Stimulated activated naive CD4-positive, alpha-beta T cell treated with Interleukin-2 at 50 U/mL for 16 hours (primary cell): ENCODE measurements at places on chromosomes 16 and 17.

DNA sequence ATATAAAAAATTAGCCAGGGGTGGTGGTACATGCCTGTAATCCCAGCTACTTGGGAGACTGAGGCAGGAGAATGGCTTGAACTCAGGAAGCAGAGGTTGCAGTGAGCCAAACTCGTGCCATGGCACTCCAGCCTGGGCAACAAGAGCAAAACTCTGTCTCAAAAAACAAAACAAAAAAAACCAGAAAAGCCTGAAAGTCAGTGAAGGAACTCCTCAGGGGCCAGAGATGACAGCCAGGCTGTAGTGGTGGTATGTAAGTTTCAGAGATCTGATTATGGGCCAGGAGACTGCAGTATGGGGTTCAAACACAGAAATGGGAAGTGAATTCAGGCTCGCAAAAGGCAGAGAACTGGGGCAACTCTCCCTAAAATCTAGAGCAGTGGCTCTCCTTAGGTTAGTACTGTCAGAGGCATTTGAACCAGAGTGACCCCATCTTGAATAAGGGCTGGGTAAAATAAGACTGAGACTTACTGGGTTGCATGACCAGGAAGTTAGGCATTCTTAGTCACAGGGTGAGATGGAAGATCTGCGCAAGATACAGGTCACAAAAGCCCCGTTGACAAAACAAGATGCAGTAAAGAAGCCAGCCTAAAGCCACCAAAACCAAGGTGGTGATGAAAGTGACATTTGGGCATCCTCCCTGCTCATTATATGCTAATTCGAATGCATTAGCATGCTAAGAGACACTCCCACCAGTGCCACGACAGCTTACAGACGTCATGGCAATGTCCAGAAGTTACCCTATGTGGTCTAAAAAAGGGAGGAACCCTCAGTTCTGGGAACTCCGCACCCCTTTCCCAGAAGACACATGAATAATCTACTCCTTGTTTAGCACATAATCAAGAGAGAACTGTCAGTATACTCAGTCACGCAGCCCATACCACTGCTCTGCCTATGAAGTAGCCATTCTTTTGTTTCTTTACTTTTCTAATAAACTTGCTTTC lies 120.2 kb upstream of the XYLT1 start:
- DNase-seq: peak; percentile 65

DNA sequence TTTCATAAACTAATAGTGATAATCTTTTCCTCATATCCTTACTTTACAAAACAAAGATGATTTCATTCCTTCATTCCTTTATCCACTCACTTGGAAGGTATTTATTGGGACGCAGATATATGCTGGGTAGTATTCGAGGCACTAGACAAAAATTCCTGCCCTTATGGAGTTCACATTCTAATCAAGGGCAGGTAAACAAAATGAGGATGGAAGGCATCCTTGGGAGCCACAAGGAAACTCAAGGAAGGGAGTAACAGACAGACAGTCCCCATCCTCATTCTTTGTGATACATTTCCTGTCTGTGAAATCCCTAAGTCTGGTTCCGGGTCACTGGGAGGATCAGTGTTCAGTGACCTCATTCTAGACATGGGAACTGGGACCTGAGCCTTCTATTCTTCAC lies 45.2 kb downstream of the SLC6A2 start:
- DNase-seq: no peak

DNA sequence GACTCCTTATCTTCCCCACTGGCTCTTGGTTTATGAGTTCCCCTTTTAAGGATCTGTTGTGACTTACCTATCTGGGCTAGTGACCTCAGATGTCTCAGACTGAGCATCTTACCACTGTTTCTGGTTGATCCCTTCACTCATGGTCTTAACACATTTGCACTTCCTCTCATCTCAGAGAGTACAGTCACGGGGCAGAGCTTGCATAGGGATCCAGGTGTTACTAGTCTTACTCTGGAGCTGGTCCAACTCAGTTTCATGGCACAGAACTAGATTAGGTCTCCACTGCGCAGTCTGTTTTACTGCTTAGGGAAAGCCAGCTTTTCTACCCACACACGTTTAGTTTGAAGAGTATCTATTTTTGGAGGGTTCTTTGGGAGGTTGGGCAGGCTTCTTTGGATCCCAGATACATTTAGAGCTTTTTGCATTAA lies 10.2 kb downstream of the GABARAPL2 start:
- DNase-seq: no peak

DNA sequence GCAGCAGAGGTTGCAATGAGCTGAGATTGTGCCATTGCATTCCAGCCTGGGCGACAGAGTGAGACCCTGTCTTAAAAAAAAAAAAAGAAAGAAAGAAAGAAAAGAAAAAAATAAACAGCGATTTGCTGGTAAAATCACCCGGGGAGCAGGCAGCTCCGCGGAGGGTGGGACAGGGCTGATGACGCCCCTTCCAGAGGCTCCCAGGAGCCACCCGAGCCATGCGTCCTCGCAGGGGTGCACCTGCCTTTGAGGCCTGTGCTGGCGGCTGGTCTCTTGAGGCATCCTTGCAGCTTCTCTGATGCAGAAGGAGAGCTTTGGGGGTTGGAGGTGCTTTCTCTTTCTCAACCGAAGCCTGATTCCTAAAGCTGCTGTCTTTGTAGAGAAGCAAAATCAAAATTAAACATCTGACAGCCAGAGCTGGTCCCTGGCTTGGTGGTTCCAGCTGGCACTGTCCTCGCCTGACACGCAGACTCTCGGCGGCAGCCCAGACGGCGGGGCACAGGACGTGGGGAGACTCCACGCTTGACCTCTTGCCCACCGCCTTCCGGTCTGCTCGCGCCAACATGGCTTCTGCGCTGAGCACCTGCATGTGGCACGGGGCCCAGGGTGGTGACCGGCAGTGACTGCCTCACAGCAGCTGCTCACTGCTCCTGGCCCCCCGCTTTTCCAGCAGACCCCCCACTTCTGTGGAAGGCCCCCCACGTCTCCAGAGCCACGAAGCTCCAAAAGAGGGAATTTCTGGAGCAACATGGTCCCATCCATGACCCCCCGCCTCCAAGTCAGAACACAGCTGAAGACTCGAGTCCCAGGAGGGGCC lies 6.6 kb downstream of the UTS2R start:
- no peak for DNase-seq

DNA sequence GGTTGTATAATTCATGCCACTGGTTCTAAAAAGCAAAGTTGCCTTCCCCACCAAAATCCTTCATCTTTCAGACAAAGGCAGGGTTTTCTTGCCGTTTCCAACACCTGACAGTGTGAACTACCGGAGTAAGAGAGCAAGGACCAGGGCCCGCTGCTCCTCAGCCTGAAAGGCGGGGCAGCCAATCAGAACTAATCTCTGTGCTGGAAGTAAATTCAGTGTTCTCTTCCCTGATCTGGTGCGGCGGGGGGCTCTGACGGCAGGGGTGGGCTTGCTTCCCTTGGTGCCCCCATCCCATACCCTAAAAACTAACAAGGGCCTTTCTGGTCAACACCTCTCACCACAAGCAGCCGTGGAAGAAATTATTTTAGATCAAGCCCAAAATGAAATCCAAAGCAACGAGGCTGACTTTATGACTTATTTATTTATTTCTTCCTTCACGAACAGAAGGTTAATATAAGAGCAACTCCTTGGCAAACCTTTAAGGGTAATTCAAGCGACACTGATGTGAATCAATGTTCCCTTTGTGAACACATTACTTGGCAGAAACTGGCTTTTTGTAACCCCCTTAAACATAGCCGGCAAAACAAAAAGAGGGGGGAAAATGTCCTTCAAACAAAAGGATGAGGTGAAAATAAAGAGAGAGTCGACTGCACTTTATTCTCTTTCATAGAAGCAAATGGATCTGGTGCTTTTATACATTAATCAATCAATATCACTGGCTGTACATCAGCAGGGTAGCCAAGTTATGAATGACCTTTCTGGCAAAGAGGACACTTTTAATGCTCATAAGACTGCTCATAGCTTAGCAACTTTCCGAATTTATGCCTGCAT lies 189.9 kb downstream of the ZFHX3 start:
- DNase-seq: no peak

- DNase-seq: no peak
Observed at GRCh38 chr16:81703177-81704155, 75.6 kb upstream of the PLCG2 start.

GRCh38 chr16:10922328-10923145 lies 19.7 kb downstream of the DEXI start:
- DNase-seq: no peak

DNA sequence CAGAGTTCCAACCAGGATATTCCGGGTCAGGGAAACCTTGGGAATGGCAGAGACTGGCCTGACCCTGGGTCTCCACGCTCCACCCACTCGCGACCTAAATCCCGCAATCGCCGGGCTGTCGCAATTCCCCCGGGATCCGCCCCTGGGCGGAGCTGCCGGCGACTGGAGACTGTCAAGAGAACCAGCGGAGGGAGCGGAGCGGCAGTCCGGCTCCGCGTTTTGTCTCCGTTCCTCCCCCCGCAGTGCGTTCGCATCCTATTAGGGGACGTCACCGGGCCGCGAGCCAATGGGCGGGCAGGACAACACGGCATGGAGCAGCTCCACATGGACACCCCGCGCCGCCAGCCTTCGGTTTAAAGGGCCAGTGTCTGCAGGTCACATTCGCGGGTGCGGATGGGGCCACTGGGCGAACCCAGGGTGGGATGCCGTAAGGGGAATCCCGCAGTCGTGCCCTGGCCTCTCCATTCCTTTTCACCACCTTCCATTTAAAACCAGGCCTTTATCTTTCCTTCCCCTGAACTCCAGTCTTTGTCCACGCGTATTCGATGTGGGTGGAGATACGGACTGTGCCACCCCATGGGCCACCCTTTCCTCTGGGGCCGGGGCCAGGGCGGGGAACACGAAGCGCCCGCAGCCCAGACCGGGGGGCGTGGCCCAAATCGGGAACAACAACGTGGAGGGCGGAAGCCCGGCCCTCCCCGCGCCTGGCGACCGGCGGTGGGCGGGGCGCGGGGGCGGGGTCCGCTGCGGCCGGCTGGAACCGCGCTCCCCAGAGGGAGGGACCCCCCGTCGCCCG lies 764 bp upstream of the MNT start:
- peak; percentile 99 for DNase-seq

DNA sequence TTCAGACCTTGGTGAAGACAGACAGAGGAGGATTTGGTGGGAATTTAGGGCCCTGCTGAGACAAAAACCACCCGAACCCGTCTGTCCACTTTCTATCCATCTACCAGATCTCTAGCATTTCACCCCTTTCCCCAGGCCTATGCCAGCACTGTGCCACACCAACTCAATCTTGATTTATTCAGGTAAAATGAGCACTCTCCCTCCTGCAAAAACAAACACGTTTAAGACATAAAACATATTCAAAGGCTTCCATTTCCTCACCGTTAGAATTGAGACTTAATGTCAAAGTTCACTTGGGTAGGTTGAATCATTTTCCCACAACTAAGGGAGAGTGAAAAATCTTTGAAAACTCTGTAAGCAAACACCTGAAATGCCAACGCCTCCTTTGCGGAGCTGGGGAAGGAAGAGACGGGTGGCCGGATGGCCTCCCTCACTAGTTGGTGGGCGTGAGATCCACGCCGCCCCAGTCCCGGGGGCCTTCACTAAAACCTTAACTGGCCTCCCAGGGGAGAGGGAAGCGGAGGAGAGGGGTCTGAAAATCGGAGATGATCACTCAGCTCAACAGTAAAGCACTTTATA lies 862 bp downstream of the DCAKD start:
- DNase-seq: peak; percentile 4

GRCh38 chr17:5286846-5287245 lies 4.8 kb downstream of the RABEP1 start:
- no peak for DNase-seq

GRCh38 chr16:79169239-79169638 lies 431.3 kb downstream of the MAF start:
- no peak for DNase-seq

GRCh38 chr16:52471650-52472370 lies 75.1 kb downstream of the TOX3 start:
- DNase-seq: no peak

DNA sequence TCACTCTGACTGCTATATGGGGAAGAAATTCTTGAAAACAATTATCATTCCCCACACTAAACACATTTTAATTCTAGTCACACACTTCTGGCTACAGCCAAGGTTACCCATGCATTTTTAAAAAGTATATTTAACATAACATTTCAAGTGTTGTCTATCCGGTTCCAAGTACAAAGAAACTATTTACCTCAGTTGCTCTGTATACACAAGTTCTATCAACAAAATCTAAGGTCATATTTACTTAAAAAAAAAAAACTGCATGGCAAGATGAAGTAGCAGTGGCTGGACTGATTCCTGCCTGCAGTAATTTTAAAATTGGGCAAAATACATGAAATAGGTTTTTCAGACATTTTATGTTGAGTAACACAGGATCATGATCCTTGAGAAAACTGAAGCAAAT lies 155.9 kb upstream of the TOM1L1 start:
- no peak for DNase-seq

- no peak for DNase-seq
Observed at GRCh38 chr16:3655396-3656159, 1.1 kb downstream of the DNASE1 start.

- no peak for DNase-seq
Observed at GRCh38 chr16:19127674-19128131, 13.9 kb downstream of the ITPRIPL2 start.

DNA sequence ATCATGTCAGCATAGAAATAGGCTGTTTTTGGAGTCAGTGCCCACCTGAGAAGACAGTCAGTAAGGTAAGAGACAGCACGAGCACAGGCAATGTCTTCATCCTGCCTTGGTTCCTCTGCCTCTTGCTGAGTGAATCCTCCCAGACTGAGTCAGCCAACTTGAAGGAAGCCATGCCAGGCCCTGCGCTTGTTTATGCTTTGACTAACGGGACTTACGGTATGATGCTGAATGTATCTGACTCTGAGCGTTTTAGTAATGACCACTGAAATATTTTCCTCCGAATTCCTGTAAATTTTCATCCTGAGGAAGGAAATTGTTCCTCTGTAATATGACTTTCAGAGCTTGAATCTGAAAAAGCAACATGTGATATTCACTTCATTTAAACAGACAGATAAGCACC lies 18.0 kb downstream of the C17orf67 start:
- no peak for DNase-seq

GRCh38 chr16:12220766-12221165 lies 244.2 kb downstream of the SNX29 start:
- DNase-seq: no peak

- no peak for DNase-seq
Observed at GRCh38 chr16:2535625-2536013, 2.2 kb upstream of the PDPK1 start.

GRCh38 chr17:80319999-80320344 lies 59.3 kb downstream of the RNF213 start:
- no peak for DNase-seq

DNA sequence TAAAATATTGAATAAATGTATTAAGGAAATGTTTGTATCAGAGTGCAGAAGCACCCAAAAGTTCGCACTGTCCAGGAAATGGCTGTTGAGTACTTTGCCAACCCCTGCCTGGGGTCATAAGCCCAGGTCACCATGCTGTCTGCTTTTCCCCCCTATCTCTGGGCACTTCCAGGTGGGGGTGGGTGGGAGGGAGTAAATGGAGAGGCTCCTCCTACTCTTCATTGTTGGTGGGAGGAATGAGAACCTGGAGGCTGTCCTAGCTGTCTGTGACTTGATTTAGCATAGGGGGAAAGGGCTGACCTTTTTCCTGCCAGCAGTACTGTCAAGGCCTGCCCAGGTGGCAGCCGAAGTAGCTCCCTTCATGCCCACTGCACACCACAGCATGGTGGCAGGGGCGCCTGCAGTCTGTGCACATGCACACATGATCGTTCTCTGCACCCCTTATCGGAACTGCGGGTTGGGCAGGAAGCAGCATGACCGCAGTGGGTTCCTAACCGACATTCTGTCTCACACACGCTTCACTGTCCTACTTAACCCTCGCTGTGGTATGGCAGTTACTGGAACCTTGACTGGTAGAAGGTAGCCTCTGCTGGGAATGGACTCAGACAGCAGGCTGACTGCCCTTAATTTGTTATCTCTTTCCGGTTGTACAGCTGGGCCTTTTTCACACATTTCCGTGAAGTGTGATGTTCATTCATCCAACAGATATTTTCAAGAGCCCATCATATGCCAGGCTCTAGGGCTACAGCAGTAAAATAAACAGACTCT lies 41.5 kb downstream of the LDHD start:
- DNase-seq: peak; percentile 73
